ENCODE measurements at places on chromosomes 5 and 9.

- DNase-seq, result no peak
Observed at GRCh38 chr5:128895122-128895521, 70.2 kb upstream of the SLC27A6 start.

DNA sequence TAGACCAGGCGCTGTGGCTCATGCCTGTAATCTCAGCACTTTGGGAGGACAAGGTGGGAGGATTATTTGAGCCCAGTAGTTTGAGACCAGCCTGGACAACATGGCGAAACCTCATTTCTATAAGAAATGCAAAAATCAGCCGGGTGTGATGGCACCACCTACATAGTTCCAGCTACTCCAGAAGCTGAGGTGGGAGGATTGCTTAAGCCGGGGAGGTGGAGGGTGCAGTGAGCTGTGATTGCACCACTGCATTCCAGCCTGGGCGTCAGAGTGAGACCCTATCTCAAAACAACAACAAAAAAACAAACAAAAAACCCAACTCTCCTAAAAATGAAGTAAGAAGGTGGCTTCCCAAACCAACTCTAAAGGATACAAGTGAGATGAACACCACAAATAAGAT, 23.0 kb downstream of the IARS1 start:
- no peak for DNase-seq

GRCh38 chr5:959581-960531, 48.7 kb upstream of the NKD2 start:
- DNase-seq, result no peak

DNA sequence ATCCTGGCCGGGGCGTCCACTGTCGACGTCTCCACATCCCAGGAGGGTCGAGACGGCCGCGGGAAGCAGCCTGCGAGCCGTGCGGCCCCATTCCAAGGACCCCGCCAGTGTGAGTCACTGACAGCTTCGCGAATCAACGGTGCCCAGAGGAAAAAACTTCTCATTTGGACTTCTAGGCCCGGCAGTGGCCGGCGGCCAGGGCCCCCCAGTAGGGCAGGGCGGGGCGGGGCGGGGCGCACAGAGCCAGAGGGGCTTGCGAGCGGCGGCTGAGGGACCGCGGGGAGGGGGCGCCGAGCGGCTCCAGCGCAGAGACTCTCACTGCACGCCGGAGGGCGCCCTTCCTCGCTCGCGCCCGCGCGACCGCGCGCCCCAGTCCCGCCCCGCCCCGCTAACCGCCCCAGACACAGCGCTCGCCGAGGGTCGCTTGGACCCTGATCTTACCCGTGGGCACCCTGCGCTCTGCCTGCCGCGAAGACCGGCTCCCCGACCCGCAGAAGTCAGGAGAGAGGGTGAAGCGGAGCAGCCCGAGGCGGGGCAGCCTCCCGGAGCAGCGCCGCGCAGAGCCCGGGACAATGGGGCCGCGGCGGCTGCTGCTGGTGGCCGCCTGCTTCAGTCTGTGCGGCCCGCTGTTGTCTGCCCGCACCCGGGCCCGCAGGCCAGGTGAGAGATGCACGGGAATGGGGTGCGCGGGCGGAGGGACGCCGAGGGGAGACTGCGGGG, at the start of gene F2R:
Gene F2R, plus strand, starts transcription at position 391 of the 720 bp plus-strand sequence. Its CDS starts 182 bp downstream, at position 573.
- no peak for DNase-seq

GRCh38 chr5:9971301-9971700, 278.4 kb downstream of the ATPSCKMT start:
- DNase-seq, result no peak

GRCh38 chr9:93258818-93259489, 75.0 kb downstream of the WNK2 start:
- DNase-seq, result no peak

DNA sequence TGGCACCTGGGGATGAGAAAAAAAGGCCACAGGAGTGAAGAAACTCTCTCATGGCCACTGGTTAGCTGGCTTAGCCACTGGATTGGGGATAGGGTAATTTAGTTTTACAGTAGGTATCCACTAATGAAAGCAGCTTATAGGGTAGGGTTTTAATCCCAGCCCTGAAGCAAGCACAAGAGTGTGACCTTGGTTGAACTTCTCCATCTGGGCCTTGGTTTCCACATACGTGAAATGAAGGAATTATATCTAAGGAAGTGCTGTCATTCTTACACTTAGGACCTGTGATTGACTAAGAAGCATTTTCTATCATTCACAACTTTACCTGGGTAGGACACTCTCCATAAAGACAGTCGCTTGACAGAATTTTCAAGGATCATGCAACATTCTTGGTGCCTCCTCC, 49.6 kb downstream of the FAT2 start:
- DNase-seq, result no peak

GRCh38 chr9:111483858-111484571, at the start of gene ECPAS:
Gene ECPAS (minus strand): TSS chr9:111484383. CDS start chr9:111472918, 11,465 bp downstream.
- DNase-seq, result no peak

- no peak for DNase-seq
Observed at GRCh38 chr9:106107716-106108115, 413.4 kb downstream of the TMEM38B start.

DNA sequence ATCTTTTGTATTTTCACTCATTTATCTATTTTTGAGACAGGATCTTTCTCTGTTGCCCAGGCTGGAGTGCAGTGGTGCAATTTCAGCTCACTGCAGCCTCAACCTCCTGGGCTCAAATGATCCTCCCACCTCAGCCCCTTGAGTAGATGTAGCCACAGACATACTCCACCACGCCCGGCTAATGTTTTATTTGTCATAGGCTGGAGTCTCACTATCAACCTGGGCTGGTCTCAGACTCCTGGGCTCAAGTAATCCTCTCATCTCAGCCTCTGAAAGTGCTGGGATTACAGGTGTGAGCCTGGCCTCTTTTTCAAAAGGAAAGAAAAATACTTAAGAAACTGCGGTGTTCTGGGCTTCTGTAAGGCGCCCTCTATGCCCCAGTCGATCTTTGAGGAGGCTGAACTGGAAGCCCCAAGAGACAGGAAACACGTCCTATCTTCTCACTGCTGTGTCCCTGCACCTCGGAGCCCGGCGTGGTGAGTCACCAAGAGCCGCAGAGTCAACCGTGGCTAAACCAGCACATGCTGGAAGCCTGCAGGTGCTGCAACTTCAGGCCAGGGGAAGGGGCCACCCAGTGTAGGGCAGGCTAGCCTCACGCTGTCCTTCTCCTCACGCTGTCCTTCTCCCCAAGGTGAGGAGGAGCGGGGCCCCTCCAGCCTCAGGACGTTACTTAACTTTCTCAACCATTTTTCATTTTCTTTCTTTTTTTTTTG, 15.2 kb upstream of the LHX3 start:
- DNase-seq, result no peak

GRCh38 chr5:153491856-153492255, 1.4 kb downstream of the GRIA1 start:
- no peak for DNase-seq

DNA sequence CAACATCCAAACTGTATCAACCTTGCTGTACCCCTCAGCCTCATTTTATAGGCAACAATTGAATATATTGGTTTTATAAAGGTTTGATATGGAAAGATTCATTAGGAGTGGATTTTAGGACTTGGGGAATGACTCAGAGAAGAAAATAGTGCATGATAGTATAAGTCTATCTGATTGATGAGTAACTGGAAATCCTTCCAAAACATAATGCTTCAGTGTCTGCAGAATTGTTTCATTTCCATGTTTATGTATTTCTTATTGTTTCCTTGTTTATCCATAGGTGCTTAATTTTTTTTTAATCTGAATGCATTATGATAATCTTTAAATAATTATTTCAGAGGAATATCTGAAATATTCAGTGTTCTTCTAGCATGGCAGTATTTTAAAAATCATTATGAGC, 12.6 kb downstream of the JAK2 start:
- no peak for DNase-seq

GRCh38 chr9:90972057-90972456, 170.4 kb downstream of the SYK start:
- no peak for DNase-seq

GRCh38 chr9:76213751-76214150, 180.5 kb downstream of the RFK start:
- no peak for DNase-seq

GRCh38 chr9:126230692-126231091, 95.9 kb upstream of the MVB12B start:
- no peak for DNase-seq

GRCh38 chr9:85258823-85259370, 482.9 kb downstream of the AGTPBP1 start:
- peak; percentile 2 for DNase-seq

DNA sequence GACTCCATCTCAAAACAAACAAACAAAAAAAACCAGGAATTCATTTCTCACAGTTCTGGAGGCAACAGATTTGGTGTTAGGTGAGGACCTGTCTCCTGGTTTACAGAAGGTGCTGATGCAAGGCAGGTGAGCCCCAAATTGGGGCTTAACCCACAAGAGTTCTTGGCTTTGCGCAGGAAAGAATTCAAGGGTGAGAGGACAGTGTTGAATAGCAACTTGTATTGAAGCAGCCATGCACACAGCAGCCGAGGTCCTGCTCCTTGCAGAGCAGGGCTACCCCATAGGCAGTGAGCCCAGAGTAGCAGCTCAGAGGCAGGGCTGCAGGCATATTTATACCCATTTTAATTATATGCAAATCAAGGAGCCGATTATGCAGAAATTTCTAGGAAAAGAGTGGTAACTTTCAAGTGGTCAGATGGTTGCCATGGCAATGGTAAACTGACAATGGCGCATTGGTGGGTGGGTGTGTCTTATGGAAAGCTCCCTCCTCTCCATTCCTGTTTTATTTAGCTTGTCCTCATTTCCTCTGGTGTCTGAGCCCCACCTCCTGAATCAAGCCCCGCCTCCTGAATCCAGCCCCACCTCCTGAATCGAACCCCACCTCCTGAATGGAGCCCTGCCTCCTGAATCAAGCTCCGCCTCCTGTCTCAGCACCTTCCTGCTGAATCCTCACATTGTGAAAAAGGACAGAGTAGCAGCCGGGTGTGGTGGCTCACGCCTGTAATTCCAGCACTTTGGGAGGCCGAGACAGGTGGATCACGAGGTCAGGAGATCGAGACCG, 34.5 kb upstream of the COL5A1 start:
- peak; percentile 50 for DNase-seq

DNA sequence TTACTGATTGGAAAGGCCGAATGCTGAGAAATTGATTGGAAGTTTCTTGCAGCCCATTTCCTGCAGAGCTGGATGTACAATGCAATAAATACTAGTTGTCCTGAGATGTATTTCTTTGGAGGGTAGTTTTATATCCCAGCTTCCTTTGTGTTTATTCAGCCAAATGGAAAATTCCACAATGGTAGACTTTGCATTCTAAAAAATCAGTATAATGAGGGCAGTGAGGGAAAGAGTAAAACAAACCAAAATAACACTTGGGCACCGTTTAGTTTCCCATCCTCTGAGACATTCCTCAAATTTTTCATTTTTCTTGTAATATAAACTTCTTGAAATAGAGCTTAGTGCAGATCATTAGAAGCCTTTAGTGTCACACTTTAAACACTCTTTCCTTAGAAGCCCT, 379.4 kb downstream of the EBF1 start:
- no peak for DNase-seq

GRCh38 chr5:159645179-159645846, 271.0 kb upstream of the ADRA1B start:
- no peak for DNase-seq

- DNase-seq, result no peak
Observed at GRCh38 chr9:126942399-126942798, 27.8 kb downstream of the RALGPS1 start.

GRCh38 chr9:112063151-112063550, 111.9 kb downstream of the SUSD1 start:
- DNase-seq, result no peak

- no peak for DNase-seq
Observed at GRCh38 chr5:165139721-165140120, 1634.3 kb downstream of the MAT2B start.

- DNase-seq, result no peak
Observed at GRCh38 chr9:110192531-110193261, 15.3 kb downstream of the C9orf152 start.

GRCh38 chr9:114460513-114461199, 44.6 kb downstream of the WHRN start:
- no peak for DNase-seq

- no peak for DNase-seq
Observed at GRCh38 chr9:136338511-136338910, 11.2 kb downstream of the GPSM1 start.

DNA sequence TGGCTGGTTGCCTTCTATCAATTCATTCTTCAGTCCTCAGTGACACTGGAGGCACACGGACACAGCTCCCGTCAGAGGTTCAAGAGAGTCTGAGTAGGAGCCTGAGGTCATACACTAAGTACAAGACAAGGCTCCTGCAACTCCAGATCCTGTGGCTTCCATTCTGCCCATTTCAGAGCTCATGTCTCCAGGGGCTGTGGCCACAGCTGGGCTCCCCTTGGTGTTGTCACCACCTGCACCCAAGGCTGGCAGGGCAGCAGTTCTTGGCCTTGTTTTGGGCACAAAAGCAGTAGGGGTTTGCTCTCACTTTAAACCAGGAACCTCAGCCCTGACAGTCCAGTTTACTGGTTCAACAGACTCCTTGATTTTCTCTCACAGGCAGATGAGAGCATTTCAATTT, 189.6 kb downstream of the ICE1 start:
- no peak for DNase-seq
